ENCODE measurements at places on chromosomes 7 and 10.

- no peak for DNase-seq
Observed at GRCh38 chr10:42790835-42791234, 8.2 kb downstream of the BMS1 start.

DNA sequence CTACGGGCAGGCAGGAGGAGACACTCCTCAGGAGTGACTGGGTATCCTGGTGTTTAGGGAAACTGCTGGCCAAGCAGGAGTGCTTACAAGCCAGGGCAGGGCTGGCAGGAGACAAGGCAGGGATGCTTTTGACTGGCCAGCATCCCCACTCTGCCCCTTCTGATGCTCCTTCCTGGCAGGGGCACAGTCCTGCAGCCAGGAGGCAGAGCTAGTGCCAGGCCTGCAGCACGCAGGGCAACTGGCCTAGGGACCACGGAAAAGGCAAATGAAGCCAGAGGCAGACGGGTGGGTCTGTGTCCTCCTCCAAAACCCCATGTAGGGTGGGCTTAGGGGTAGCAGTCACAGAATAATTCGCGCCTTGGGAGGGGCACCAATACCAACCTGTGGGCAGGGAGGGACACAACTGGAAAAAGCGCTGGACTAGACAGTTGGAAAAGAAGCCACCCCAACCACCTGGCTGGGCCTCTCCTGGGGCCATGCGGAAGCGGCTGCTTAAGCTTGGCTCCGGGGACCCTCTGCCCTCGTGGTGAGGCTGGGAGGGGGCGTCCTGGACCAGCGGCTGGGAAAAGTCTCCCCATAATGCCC, 4.8 kb downstream of the IMPDH1 start:
- no peak for DNase-seq

DNA sequence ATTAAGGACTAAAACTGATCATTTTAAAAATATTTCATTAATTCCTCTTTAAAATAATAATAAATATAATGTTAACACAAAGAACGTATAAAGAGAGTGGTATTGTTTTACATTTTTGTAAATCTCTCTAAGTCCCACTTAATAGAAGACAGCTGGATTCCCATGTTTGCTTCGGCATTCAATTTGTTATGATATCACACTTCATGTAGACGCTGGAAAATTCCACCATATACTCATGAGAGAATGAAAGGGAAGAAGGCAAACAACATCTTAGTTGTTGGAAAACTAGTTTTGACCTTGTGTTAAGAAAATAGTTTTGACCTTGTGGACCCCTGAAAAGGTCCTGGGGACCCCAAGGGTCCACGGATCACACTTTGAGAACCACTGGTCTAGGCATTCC, 85.3 kb upstream of the MGMT start:
- no peak for DNase-seq

GRCh38 chr7:137960020-137960419, 41.9 kb downstream of the CREB3L2 start:
- DNase-seq = no peak

DNA sequence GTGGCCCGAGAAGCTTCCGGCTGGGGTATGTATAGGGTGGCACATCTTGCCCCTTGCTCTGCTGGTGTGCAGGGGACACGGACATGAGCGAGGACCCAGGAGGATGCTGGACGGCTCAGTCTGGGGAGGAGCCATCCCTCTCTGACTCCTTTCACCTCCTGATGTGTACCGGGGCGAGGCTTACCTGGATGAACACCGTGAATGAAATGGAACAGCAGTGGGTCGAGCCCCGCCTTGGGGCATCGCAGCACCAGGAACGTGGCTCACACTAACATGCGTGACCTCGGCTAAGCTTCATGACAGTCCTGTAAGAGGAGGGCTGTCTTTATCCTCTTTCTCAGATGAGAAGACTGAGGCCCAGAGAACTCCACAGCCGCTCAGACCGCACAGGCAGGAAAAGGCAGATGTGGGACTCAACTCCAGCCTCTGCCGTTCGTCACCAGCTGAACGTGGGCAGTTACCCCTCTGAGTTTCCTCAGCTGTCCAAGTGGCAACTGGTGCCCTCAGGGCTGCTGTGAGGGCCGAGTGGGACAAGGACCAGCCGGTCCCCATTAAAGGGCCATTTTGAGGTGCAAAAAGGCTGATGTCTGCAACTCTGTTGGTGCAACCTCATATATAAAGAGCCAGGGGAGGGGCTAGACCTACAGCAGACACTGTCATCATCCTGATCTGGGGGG, 54.5 kb downstream of the INSIG1 start:
- no peak for DNase-seq

DNA sequence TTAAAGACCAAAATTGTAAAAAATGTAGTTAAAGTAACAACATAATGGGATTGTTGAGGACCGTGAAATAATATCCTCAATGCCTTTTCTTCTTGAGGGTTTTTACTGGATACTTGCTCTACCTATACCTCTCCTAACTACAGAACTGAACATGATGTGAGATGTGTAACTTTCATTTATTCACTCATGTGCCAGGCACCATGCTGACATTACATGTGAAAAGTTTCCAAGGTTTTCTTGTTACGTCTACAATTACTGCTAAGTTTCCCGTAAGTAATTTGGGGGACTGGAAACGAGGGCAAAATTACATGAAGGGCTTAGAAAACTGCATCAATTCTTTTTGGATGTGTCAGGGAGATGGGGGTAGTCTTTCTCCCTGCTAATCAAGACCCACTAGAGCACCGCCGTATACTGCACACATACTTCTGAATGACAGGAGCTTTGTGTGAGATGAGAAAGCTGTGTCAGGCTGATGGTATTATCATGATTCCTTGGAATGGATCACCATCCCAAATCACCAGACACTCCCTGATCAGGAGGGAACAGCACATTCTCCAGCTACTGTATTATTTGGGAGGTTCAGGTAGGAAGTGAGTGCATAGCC, 41.8 kb downstream of the PTPRZ1 start:
- no peak for DNase-seq

Data from T-helper 9 cell (primary cell).